Myocyte (in vitro differentiated cells): ENCODE measurements at places on chromosomes 1 and 21. TPM values are rescaled to one million over a fixed set of nuclear protein-coding genes. Genes with fewer than 3 reads are reported as not detected.
A peak's percentile ranks its signal among the peaks of the same experiment; 100 is the strongest.

RASSF5 gene
- 0.11 and 0.16 TPM in 2 replicates for total RNA-seq

PDPN gene
- 0.99 and 2.7 TPM in 2 replicates for total RNA-seq

NPPB gene
- total RNA-seq, result not detected in 2 replicates

TSSK3 gene
- 0.88 and 1.0 TPM in 2 replicates for total RNA-seq

ADCY10 gene
- total RNA-seq, result not detected in 2 replicates

ANKRD34A gene
- total RNA-seq, result 1.6 and 2.5 TPM in 2 replicates

C1orf35 gene
- total RNA-seq, result 8.1 and 9.3 TPM in 2 replicates

DLGAP3 gene
- total RNA-seq, result 0.05 TPM in 1 of 2 replicates, not detected in the other

DNA sequence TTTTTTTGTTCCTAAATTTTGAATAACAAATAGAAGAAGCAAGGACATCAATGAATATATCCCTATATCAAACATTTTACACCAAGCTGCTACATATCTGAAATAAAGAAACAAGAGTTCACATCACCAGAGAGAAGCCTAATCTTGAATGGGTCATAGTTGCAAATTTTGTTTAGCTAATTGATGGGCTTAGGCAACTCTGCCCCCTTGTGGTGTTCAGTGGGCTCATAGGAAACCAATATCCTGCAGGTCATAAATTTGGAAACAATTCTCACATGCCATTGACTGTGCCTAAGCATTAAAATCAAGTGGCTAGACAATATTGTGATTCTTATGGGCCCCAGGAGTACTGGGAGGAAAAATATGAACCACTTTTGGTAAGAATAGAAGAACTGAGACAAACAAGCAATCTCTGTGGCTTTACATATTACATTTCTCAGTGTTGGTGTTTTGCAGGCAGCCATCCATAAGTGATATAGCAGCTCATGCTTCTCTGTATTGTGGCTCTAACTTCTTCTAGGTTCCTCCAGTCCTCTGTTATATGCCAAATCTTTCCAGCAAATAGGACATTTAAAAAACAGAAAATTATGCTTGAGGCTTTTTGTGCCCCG, 1262.8 kb upstream of the PRMT6 start:
- DNase-seq, result no peak

DNA sequence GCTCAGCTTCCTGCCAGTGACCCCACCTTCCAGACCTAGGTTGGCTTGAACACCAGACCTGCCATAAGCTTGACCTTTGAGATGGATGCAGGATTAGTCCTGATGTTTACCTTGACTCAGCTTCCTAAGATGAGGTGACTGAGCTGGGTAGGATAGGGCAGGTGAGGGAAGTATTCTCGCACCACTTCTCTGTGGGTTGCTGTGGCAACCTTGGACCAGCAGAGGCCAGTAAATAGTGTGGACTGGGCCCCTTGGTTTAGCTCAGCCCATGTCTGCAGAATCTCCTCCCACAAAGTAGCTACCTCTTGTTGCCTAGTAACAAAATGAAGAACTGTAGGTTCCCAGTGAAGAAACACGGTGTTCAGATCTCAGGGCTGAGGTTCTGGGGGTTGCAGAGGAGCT, 8.4 kb downstream of the RPS6KA1 start:
- peak; percentile 15 for DNase-seq

GRCh38 chr21:15682186-15682895, 47.4 kb upstream of the USP25 start:
- no peak for DNase-seq

DNA sequence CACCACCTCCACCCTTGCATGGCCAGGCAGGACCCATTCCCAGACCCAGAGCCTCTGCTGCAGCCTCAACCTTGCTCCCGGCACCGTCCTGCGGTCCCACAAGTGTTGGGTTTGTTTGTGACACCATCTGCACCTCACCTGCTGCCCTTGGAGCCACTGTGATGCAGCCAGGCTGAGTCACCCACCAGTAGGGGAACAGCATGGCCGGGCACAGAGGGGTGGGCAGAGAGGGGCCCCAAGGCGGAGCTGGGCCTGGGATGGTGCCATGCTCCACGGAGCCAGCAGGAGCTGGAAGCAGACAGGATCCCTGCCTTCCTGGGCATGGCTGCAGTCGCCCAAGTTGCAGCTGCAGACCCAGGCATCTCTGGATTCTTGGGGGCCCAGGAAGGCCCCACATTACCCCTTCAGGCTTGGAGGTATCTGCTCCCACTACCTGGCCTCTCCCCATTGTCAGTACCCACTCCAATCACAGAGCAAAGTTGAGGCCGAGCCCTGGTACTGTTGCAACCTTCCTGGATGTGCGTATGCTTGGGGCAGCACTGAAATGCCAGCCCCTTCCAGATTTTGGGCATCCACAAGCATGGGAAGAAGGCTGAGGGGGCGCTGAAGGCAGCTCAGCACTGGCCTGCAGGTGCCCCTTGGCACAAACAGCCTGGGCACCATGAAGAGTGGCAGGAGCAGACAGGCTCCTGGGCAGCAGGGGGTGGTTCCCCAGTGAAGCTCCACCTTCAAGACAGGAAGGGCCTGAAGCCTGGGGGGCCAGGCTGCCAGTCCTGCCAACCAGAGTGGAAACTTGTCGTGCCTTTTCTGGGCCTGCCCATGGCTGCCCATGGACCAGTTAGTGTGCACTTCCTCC, 172.8 kb downstream of the MATN1 start:
- no peak for DNase-seq

DNA sequence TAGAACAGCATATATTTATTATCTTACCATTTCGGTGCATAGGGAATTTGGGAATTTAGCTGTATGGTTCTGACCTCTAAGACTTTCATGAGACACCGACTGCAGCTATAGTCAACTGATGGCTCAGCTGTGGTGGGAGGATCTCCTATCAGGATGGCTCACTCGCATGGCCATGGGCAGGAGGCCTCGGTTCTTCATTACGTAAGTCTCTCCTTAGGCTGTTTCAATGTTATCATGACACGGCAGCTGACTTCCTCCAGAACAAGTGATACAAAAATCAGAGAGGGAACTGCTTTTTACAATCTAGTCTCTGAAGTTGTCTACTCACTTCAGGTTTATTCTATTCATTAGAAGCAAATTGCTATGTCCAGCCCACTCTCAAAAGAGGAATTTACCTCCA, 13.3 kb upstream of the CAPN8 start:
- no peak for DNase-seq

DNA sequence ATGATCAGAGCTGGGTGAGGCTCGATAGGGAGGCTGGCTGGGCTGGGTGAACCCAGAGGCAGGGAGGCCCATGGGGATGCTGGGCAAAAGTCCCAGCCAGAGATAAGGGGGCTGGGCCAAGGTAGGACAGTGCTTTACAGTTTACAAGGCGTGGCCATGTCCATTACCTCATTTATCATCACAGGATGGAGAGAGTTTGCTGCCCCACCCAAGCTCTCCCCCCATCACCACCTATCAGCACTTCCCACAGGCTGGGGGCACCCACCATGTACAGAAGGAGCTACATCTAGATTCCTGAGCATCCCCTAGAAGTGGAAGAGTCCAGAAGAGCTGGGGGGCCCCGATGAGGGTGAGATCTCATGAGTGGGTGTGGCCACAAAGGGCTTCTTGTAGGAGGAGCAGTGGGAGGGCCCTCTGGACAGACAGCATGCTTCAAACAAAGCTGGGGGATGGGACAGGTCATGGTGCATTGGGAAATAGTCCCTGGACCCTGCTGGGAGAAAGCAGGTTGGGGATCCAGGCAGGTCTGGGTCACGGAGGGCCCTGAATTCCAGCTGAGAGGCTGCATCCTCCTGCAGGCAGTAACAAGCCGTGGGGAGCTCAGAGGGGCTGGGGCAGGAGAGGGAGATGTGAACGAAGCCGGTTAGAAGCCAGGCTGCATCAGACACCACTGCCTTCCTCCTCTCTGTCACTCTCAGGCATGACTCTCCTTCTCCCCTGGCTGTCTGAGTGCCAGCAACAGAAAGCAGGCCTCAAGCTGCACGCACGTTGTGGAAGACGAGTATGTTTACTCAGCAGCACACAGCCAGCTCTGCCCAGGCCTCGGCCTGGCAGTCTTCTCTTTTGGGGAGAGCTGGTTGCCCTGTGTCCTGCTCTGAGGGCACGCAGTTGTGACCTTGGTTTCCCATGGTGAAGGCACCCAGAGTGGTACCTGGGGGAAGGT, 202.3 kb downstream of the HIVEP3 start:
- DNase-seq, result no peak

GRCh38 chr1:66556161-66556611, 22.2 kb downstream of the SGIP1 start:
- no peak for DNase-seq

GRCh38 chr1:179984942-179985341, 30.3 kb downstream of the CEP350 start:
- no peak for DNase-seq

DNA sequence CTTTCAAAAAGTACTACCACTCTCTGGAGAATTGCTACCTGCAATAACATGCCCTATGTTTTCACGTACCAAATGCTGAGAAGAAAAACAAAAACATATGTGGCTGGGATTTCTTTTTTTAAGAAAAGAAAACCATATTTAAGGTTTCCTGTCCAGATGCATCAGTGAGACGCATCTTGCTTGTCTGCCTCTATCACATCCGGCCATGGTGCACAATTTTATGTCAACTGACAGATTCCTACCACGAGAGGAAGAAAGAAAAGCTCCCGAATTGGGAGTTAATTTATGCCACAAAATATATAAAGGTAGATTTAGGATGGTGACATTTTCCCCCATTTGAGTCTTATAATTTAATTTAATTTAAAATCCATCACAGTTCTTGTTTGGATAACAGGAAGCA, 62.3 kb upstream of the COL24A1 start:
- no peak for DNase-seq

DNA sequence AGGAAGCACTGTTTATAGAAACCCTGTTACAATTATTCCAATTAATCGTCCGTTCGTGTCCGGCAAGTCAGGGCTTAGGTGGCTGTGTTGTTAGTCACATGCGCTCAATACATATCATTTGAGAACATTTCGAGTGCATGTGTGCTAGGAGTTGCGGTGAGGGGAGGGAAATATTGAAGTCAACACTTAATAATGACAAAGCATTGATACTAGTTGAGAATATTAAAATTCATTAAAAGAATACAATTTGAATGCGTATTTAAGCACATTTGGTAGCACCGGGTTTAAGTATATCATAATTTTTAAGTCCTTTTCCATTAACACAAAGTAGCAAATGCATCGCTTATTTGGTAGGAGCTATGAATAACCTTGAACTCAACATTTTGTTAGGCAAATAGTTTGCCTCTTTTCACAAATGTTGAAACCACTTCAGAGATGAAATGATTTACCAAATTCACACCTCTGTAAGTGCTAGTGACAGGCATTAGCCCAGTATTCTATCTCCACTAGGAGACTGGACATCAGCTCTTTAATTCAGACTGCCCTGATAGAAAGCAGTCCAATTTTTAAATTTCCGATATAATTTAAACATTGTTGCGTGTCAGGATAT, 1.1 kb upstream of the SERBP1 start:
- no peak for DNase-seq

GRCh38 chr1:170534626-170535147, 2.7 kb downstream of the GORAB start:
- no peak for DNase-seq

DNA sequence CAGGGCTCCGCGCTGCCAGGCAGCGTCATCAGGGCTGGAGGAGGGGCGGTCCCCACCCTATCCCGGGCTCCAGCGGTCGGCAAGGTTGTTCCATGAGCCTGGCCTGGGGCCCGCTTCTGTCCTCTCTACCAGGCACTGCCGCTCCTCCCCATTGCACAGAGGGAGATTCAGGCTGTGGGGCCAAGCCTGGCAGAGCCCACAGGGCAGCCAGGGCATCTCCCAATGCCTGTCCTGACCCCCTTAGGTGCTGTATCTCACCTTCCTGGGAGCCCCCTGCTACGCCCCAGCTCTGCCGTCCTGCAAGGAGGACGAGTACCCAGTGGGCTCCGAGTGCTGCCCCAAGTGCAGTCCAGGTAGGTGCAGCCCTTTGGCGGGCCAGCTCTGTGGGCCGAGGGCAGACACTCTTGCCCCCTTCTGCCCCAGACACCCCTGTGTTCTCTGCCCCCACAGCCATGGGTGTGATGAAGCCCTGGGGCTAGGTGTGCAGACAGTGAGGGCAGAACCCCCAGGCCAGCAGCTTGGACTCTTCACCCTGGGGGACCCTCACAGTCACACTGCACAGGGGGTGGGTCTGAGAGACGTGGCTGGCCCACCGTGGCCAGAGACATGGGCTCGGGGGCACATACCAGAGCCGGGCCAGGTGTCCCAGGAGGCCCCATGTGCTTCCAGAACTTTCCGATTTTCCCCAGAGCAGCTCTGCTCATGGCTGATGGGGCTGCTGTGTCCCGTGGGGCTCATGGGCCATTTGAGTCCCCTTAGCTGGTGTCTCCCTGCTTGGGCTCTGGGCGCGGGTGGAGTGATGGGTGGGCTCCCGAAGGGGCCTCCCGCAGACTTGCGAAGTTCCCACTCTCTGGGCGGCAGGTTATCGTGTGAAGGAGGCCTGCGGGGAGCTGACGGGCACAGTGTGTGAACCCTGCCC, 1.6 kb downstream of the TNFRSF14 start:
- no peak for DNase-seq

DNA sequence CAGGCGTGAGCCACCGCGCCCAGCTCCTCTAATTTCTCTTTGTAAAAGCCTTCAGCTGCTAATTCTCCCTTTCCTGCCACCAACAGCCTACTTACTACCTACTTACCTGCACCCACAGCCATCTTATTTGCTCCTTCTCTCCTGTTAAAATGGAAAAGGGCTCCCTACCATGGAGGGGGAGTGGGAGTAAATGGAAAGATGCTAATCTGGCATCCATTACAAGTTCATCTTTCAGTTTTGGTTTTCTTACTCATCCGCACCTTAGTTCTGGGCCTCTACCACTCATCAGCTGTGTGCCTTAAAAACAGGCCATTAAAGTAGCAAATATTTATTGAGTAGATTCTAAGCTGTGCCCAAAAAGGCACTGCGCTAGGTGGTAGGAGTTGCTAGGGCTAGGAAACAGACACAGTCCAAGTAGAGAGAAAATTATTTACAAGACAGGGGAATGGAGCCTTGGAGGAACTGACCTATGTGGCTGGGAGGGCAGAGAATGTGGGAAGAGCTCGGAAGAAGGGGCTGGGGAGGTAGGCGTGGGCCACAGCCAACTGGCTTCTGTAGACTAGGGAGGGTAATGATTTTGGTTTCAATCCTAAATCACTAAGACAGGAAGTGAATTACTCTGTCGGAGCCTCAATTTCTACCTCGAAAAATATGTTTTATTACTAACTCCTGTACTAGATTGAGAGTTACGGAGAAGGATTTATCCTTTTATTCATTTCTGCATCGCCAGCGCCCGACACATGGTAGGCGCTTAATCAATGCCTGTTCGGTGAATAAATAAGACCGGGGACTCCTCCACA, 685 bp upstream of the DDI2 start:
- no peak for DNase-seq

DNA sequence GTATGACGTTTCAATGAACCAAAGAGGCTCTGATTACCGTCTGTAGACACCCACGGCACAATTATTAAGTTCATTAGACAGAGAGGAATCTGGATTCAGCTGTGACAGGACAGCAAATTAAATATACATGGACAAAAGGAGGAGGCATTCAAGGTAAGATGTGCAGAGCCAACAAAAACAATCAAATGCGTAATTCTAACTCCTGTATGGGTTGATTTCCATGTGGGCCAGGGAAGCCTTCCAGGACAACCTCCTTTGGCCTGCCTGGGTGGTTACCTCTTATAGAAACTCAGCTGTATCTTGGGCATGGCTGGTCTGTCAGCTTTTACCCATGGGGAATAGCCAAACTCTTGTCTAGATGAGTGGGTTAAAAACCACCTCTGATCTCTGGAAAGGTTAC, 43.8 kb downstream of the CCN1 start:
- DNase-seq, result peak; percentile 15

- DNase-seq, result peak; percentile 5
These were observed 342.1 kb upstream of the NR5A2 start for GRCh38 chr1:199685369-199685768.
